NCI-H1105 treated with DMSO at 0.1 percent for 48 hours (cell line): ENCODE measurements at places on chromosomes 3 and 15.

GRCh38 chr15:78641102-78641748 is at the start of gene CHRNB4:
TSS of gene CHRNB4 (minus strand) at chr15:78641210. CDS start at chr15:78641133, 77 bp downstream.
- DNase-seq = no peak

DNA sequence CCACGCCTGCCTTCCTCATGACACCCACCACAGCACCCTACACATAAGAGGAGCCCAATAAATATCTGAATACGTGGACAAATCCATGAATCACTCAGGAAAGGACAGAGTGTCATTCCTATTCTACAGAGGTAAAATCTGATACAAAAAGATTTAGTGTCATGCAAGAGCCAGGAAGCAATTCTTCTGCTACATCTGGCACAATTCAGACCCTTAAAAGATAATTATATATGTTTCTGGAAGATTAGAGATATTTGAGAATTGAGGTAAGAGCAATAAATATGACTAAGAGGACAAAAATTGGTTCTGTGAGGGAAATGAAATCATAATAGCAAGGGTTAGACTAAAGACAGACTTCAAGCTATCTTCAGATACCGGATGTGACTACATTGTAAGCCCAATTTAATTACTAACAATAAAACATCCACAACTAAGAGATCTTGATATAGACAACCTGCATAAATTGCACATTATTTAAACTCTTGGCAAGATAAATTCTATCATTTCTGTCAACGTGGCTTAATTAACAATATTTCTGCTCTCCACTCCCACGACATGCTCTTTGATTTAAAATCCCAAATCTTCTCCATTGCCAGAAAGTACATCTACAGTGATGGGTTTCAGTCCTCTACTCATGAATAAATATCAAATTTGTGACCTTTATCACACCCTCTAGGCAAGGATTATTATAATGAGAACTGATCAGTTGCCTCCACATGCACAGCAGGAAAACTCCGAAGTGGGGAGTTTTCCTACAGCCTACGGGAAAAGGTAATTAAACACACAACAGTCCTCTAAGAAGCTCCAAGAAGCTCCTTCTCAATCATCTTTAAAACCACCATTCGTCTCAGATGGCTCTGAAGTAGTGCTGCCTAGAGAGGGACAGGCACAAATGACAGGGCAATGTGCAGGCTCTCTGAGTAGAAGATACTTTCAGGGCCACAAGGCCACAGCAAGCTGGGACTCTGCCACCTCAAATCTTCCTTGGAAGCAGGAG is 32.6 kb downstream of the MB21D2 start:
- DNase-seq = no peak

- no peak for DNase-seq
Measured at GRCh38 chr3:127572186-127572585, 18.3 kb downstream of the TPRA1 start.

DNA sequence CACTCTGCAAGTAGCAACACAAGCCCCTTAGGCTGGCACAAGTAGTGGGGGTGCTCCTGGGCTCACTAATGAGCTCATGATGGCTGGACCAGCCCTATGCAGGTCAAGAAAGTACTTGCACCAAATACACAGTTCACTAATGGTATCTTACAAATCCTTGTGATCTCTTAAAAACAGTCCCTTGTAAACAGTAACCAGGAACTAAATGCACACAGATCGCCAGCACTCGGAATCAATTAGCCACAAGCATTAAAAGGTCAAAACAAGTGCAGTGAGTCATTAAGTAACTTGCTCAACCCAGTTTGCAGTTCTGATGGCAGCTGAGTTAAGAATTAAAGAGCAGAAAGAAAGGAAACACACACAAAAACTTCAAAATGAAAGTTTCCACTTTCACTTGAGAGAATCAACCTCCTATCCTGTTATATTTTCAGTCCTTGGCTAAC is 43.2 kb downstream of the ARHGEF3 start:
- DNase-seq = no peak

- DNase-seq = no peak
Measured at GRCh38 chr3:146273721-146274407, 23.0 kb upstream of the PLSCR4 start.

- no peak for DNase-seq
Measured at GRCh38 chr15:70240082-70240481, 142.4 kb upstream of the TLE3 start.

DNA sequence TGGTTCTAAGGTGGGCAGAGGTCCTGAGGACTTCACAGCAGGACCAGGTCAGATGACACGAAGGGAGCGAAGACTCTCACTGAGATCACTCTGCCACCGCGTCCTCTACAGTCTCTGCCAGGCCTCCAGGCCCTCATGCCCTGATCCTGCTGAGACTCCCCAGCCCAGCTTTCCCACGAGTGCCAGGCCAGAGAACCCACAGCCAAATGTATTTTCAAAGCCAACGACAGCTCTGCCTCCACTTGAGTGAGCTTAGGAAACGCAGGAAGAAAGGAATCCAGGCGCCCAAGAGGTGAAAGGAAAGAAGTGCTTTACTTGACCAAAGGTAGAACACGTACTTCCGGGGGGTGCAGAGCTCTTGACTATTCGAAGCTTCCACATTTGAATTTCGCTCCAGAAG is 275.0 kb downstream of the XXYLT1 start:
- no peak for DNase-seq

GRCh38 chr3:146464005-146464595 is 5.3 kb downstream of the PLSCR2 start:
- DNase-seq = no peak

GRCh38 chr3:145015253-145015652 is 1043.6 kb downstream of the DIPK2A start:
- no peak for DNase-seq

- peak; percentile 86 for DNase-seq
Measured at GRCh38 chr3:50227390-50228183, 8.4 kb upstream of the GNAI2 start.

GRCh38 chr3:52317208-52318000 is 1.3 kb downstream of the DNAH1 start:
- DNase-seq = no peak

- no peak for DNase-seq
Measured at GRCh38 chr15:101541501-101542292, 52.2 kb upstream of the PCSK6 start.

DNA sequence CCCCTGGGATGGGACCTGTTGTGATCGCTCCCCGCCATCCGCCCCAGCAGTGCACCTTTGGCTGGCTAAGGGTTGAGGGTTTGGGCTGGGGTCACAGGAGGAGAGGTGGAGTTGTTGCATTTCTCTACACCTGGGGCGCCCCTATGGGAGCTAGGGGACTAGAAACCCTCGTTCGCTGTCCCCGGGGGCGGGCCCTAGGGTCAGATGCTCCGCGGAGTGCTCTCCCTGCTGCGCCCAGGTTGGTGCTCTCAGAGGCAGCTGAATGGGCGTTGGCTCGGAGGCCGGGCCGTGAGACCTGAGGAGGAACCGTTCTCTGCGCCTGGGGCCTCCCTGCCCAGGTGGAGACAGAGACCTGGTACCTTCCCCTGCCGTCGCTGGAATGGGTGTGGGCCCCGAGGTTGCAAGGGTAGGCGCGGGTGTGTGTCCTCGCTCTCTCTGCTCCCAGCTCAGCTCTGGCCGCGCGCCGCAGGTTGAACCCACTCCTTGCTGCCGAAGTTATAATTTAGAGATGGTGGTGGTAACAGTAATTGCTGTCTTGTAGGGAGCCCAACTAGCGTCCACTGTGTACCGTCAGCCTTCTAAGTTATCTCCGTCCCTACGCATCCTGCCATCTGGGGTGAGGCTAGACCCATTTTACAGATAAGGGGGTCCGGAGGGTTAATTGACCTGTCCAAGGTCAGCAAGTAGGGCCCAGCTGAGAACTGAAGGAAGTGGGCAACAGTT is 965 bp downstream of the FLNB start:
- no peak for DNase-seq

DNA sequence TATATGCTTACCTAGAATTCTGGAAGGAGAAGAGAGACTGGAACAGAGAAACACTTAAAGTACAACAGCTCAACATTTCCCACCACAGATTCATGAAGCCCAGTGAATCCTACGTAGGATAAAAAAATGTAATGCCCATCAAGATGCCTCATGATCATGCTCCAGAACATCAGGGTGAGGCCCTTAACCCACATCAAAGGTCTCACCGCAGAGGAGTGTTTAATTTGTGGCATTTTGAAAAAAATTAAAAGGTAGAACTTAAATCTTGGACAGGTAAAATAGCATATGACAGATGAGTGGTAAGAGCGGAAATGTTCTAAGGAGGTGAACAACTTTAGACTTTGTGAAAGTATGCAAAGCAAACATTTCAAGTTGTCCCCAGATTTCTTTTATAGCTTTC is 9.7 kb upstream of the SLC6A20 start:
- DNase-seq = no peak

- DNase-seq = no peak
Measured at GRCh38 chr3:72665701-72666446, 182.4 kb downstream of the SHQ1 start.
